Large intestine (tissue), 12 donors: ENCODE measurements at places on chromosomes 7 and 10.
A peak's percentile ranks its signal among the peaks of the same experiment; 100 is the strongest.

- H3K36me3 ChIP-seq = peaks cover 7% of the 10 kb centered on the region
- no peaks in the 10 kb centered on the region for H3K27me3 ChIP-seq
- no peak overlapping the region for H3K4me3 ChIP-seq
- H3K27ac ChIP-seq = peak overlapping the region; percentile 24
Measured at GRCh38 chr7:139702313-139702731, 75.5 kb downstream of the HIPK2 start.

- no peak overlapping the region for H3K27ac ChIP-seq
- no peak overlapping the region for H3K4me3 ChIP-seq
- H3K4me1 ChIP-seq = no peaks in the 10 kb centered on the region
- no peak for DNase-seq
- no peaks in the 10 kb centered on the region for H3K36me3 ChIP-seq
- H3K27me3 ChIP-seq = no peaks in the 10 kb centered on the region
Measured at GRCh38 chr10:112209684-112210131, 26.1 kb upstream of the GPAM start.

DNA sequence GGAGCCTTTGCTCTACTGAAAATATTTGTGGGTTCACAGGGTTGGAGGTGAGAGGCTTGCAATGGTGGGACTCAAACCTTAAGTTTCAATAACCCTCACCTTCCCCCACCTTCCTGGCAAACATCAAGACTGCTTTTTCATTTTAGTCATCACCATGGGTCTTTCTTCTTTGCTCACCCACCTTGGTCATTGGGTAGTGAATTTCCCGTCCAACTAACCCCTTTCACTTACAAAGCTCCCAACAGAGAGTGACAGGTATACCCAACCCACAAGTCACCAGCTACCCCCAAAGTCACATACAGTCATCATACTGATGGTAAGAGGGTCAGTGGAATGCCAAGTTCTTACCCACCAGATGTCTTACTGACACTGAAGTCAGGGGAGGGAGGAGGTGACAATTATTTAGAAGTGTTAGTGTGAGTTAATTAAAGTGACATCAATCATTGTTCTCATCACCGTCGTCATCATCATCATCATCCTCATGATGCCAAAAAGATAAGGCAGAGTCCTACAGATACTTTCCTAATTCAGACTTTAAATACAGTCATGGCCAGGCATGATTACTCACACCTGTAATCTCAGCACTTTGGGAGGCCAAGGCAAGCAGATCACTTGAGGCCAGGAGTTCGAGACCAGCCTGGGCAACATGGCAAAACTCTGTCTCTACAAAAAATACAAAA, 49.0 kb downstream of the PIK3AP1 start:
- H3K27me3 ChIP-seq = no peaks in the 10 kb centered on the region
- H3K36me3 ChIP-seq = no peaks in the 10 kb centered on the region
- DNase-seq = no peak
- peaks cover 15% of the 10 kb centered on the region for H3K4me1 ChIP-seq
- no peak overlapping the region for H3K4me3 ChIP-seq

GRCh38 chr10:122331100-122331499, 43.4 kb upstream of the PLEKHA1 start:
- H3K27ac ChIP-seq = no peak overlapping the region
- H3K4me3 ChIP-seq = no peak overlapping the region
- H3K27me3 ChIP-seq = no peaks in the 10 kb centered on the region
- H3K36me3 ChIP-seq = no peaks in the 10 kb centered on the region

GRCh38 chr7:159096736-159097581, 47.7 kb downstream of the VIPR2 start:
- peaks cover 3% of the 10 kb centered on the region for H3K4me1 ChIP-seq
- no peaks in the 10 kb centered on the region for H3K36me3 ChIP-seq
- H3K27ac ChIP-seq = peak overlapping the region; percentile 17
- peak; percentile 18 for DNase-seq
- no peak overlapping the region for H3K4me3 ChIP-seq

GRCh38 chr10:45442251-45442650, 68.2 kb downstream of the ALOX5 start:
- no peak overlapping the region for H3K4me3 ChIP-seq
- no peaks in the 10 kb centered on the region for H3K36me3 ChIP-seq
- no peaks in the 10 kb centered on the region for H3K4me1 ChIP-seq
- no peaks in the 10 kb centered on the region for H3K27me3 ChIP-seq
- DNase-seq = no peak

GRCh38 chr10:110404413-110404812, 93.3 kb upstream of the DUSP5 start:
- H3K4me1 ChIP-seq = peaks cover 63% of the 10 kb centered on the region
- DNase-seq = no peak
- no peaks in the 10 kb centered on the region for H3K27me3 ChIP-seq
- H3K27ac ChIP-seq = peak overlapping the region; percentile 83
- no peaks in the 10 kb centered on the region for H3K36me3 ChIP-seq

DNA sequence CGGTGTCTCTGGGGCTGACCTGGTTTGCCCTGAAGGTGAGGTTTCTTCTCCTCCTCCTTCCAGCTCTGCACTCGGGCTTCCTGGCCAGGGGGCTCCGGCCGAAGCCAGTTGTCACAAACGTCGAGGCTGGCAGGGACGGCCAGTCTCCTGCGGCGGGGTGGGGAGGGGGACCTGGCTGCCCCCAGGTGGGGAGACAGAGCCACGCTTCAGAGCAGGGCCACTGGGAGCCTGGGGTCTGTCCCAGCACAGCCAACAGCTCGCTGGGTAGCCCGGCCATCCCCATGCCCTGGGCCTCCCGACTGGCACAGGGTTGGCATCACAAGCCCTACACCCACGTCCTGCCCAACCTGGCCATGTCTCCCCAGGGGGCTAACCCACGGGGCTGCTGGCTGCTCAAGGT, 20.4 kb downstream of the MICALL2 start:
- no peak for DNase-seq
- no peaks in the 10 kb centered on the region for H3K4me1 ChIP-seq
- peaks cover 61% of the 10 kb centered on the region for H3K36me3 ChIP-seq

GRCh38 chr7:24573554-24574338, 494 bp downstream of the PALS2 start:
- H3K4me3 ChIP-seq = peak overlapping the region; percentile 78
- H3K27me3 ChIP-seq = no peaks in the 10 kb centered on the region
- peak; percentile 9 for DNase-seq
- H3K4me1 ChIP-seq = peaks cover 28% of the 10 kb centered on the region
- peak overlapping the region; percentile 39 for H3K27ac ChIP-seq

DNA sequence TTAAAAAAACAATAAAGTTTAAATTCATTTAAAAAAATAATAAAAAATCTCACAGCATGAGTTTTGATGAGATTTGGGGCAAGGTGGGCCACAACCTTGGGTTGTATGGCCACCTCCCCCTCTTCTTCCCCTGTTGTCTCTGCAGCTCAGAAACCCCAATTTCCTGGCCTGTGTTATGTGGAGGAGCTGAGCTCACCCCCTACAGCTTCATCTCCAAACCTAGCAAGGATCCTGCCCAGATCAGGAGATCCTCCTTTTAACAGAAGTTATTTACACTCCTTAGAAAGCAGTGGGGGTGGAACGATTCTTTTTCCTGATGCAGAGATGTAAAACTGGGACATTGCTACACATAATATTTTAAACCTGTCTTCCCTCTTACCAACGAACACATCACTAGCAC, 6.9 kb upstream of the SH2D4B start:
- H3K4me1 ChIP-seq = no peaks in the 10 kb centered on the region
- no peaks in the 10 kb centered on the region for H3K27me3 ChIP-seq
- no peak overlapping the region for H3K27ac ChIP-seq
- no peaks in the 10 kb centered on the region for H3K36me3 ChIP-seq
- no peak overlapping the region for H3K4me3 ChIP-seq
- DNase-seq = no peak
